Brain pericyte (primary cell): ENCODE measurements at places on chromosomes 1 and 21.

DNA sequence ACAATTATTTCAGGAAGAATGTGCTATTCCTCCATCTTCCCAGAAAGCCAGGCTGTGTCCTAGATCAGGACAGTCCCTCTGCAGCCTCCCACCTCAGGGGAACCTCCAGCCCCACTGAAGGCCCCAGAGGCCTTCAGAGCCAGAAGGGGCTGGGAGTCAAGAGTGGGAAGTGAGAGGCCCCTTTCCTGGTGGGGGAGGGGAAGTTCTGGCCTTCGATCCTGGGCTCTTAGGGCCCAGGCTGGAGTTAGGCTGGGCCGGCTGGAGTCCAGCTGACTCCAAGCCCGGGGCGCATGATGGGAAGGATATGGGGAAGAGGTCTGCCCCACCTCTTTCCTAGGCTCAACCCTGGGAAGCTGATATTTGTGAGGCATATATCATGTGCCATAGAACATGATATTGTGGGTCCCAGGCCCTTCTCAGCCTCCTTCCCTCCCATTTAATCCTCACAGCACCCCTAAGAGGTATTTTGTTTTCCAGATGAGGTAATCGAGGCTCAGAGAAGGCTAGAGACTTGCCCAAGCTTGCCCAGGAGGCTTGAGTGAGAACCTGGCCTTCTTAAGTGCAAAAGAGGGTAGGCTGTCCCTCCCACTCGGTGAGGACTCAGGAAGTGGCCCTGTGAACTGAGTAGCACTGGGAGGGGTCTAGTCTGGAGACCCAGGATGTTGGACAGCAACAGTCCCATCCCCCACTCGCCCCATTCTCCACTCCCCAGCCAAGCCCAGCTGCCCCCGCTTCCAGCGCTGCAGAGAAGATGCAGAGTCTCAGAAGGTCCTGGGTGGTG lies 18.6 kb upstream of the HSPG2 start:
- DNase-seq: no peak

DNA sequence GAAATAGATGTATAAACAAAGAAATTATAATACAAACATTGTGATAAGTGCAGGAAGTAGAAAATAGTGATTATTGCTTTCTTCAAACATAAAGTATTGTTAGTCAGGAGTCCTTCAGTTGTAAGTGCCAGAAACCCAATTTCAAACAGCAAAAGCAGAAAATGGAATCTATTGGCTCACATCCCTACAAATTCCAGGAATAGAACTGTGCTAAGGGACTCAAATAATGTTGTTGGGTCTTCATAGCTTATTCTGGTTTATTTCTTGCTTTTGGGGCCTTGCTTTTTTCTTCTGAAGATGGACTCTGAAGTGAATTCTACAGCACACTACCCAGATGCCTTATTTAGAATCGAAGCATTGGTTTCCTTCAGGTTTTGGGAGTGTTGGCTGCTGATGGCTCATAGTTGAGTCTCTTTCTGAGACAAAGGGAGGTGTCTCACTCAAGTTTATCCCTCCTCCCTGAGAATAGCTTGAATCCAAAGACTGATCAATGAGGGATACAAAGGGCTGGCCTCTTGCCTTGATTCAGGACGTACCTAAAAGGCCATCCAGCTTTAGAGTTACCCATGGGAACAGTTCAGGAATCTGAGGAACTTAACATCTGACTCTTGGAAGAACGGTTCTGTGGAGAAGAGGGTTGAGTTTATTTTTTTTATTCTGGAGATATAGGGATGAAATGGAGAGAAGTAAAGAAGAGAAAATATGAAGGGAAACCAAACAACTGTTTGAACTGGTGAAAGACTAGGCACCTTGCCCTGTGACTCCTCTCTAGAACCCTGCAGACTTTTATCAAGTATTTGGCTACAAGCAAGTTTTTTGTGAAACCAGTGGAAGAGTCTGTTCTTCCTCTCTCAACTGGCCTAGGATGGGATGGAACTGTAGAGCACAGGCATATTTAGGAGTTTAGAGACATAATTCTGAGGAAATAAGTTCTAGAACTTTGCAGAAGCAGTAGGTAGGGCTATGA lies 39.0 kb upstream of the ATG4C start:
- DNase-seq: no peak

DNA sequence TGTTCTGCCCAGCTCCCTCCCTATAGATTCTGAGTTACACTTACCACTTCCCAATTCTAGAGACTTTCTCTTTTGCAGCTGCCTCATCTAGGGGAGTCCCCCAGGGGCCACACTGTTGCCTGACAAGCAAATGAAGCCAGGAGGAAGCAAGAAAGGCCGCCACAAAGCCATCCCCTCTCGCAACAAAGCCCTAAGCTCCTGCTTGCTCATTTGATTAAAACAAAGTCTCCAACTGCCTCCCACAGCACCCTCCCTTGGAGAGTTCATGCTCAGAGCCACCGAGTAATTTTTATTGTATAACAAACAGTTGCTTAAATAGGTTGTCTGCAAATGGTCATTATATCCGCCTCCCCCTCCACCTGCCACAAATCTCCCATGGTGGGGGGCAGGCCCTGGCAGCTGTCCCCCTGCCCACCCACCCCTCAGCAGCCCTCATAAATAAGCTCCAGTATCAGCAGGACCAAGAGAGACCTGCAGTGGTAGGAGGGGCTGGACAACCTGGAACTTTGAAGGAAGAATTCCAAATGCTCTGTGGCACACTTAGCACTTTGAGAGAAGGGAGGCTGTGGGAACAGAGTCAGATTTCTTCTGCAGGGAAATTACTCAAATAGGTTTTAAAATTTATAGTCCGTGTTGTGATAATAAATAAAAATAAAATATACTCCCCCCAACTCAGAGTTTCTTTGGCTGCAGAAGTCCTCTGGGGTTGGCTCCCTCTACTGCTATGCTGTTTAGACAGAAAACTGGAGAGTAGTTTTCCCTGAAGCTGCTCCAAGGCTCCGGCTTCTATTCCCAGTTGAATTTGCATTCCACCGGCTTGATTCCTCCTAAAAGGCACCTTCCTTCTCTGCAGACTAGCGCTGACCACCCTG lies 237.5 kb downstream of the TTLL7 start:
- no peak for DNase-seq

DNA sequence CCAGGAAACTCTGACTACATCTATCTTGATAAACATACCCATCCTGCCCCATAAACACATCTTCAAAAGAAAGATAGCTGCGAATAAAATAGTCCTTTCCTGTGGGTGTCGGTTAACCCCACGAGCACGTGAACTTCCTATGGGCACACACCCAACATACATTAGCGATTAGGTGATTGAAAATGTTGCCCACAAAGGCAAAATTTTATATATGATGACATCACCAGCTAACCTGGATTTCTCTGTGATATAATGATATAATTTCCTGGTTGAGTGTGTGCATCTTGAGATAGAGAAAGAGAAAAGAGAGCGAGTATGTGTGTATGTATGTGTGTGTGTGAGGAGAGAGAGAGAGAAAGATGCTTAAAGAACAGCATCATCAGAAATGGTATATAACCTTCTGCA lies 296.1 kb downstream of the PTPRC start:
- DNase-seq: no peak

- DNase-seq: no peak
These were observed 406 bp downstream of the KIAA0040 start for GRCh38 chr1:175192111-175192629.

GRCh38 chr1:84083307-84083706 lies 60.8 kb upstream of the PRKACB start:
- no peak for DNase-seq

GRCh38 chr1:86965012-86965826 lies 50.8 kb downstream of the HS2ST1 start:
- no peak for DNase-seq

- no peak for DNase-seq
These were observed 569.0 kb upstream of the ADGRL2 start for GRCh38 chr1:81231729-81232038.

DNA sequence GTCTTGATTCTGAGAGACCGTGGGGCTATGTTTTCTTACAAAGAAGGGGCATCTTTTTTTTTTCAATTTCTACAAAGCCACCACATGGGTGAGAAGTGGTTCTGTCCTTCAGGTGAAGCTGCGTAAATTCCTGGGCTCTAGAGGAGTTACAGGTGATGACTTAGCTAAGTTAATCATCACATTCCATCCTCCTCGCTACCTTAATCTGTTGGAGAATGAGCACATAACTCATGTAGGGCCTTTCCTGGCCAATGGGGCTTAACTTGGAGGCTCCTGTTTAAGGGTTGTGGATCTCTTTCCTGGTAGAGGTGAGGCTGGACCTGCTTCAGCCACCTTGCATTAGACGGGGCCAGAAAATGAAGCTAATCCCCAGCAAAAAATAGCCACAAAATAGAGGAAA lies 19.9 kb downstream of the REG4 start:
- DNase-seq: no peak

GRCh38 chr1:182855911-182856310 lies 16.8 kb downstream of the DHX9 start:
- DNase-seq: no peak

GRCh38 chr1:226111883-226112261 lies 49.4 kb downstream of the H3-3A start:
- no peak for DNase-seq

GRCh38 chr21:45502600-45502999 lies 39.6 kb downstream of the SLC19A1 start:
- no peak for DNase-seq

- DNase-seq: no peak
These were observed 4.6 kb downstream of the PRUNE1 start for GRCh38 chr1:151012684-151013471.

GRCh38 chr1:207051191-207051943 lies at the start of gene YOD1:
YOD1 (minus strand) TSS chr1:207051208; CDS start chr1:207051030, 178 bp downstream.
- DNase-seq: no peak

- no peak for DNase-seq
These were observed 48.5 kb downstream of the SCCPDH start for GRCh38 chr1:246772686-246773085.

- no peak for DNase-seq
These were observed 1.1 kb downstream of the THEM4 start for GRCh38 chr1:151908228-151908691.

DNA sequence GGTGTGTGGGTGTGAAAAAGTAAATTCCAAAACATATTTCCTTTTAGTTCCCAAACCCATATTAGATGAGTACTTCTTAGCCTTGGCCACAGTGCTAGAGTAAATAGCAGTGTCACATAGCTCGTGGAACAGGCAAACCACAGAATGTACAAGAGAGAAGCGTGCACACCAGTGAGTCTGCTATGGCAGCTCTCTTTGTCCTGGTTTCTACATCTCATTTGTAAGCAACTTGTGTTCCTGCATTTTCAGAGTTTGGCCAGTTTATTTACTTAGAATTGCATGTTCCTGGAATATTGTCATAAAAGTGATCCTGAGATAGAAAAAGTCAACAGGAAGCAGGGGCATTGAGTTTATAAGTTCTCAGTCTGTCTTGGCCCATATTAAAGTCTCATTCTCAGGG lies 142.1 kb downstream of the DHRS3 start:
- DNase-seq: no peak

DNA sequence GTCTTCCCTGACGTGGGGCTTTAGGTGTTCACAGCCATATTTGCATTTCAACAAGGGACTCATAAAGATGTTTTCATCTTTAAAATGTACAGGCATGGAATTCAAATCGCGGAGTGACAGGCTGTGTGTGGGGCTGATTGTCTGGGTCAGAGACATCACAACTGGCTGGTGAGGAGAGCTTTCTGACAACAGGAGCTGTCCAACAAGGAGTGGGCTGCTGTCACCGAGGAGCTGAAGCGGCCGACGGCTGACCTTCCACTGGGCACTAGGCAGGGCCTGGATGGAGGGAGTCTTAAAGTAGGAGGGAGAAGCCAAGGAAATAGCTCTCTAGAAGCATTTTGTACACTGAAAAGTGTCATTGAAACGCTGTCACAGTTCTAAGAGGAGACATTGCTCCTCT lies 30.5 kb upstream of the SCMH1 start:
- no peak for DNase-seq

- DNase-seq: no peak
These were observed 30.6 kb upstream of the CTPS1 start for GRCh38 chr1:40948741-40949443.

DNA sequence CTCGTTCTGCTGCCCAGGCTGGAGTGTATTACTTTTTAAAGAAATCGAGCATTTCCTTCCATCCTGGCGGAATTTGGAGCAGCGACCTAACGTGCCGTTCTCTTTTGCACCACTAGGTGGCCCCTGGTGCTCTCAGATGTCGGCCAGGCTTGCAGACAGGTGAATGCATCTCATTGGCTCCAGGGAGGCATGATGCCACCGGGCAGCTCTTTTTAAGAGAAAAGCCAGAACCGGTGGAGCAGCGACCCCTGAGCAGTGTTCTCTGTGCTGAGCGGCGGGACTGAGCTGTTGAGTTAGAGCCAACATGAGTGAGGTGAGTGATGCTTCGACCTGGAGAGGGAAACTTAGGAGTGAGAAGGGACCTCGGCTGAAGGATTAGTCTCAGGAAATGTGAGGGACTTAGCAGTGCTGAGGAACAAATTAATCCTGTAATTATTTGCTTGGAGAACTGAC lies at the start of gene PCP4:
TSS of gene PCP4 (plus strand) at position 241 of the 453 bp plus-strand sequence. CDS start at position 305, 64 bp downstream.
- no peak for DNase-seq

DNA sequence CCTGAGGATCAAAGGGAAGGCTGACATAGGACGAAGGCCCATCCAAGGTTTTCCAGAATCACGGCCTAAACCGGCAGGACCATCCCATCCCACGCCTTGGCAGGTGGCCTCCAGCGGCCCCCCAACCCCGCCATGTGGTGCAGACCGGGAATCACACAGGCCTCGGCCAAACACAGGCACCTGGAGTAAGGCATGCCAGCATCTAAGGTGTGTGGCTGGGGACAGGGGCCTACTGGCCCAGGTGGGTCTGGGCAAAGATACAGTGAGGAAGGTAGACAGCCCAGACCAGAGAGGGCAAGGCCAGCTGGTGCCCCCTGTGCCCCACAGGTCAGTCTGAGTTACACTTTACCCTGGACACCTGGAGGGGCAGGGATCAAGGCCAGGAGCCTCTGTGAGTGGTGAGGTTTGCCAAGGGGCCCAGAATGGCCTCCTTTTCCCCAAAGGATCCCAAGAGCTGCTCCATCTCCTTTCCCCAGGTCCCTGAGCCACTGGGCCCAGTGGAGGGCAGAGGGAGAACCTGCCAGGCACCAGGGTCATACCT lies 12.7 kb upstream of the TAS1R2 start:
- DNase-seq: no peak

- no peak for DNase-seq
These were observed 327.1 kb downstream of the PRDM2 start for GRCh38 chr1:14027099-14027498.
